Stimulated activated CD8-positive, alpha-beta memory T cell treated with anti-CD3 and anti-CD28 coated beads, Interleukin-15, amount 100 ng/mL, for 48 hours (primary cell): ENCODE measurements at places on chromosomes 12 and 14.

DNA sequence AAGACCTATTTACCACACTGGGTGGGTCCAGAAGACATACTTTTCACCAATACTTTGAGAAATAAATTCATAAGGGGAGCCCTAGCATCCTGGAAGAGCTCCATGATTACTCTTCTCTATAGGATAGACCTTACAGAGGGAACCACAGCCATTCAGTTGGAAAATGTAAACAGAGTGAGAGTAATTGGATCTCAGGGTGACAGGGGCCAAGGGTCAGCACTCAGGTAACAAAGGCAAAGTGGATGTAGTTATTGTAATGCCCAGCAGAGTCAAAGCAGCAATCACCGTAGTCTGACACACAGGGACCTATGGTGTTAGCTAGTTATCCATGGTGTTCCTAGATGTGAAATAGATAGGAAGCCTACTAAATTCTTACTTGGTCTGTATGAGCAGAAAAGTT is 10.8 kb upstream of the GTF2A1 start:
- DNase-seq: no peak

GRCh38 chr12:26813812-26814211 is 19.2 kb downstream of the ITPR2 start:
- no peak for DNase-seq

DNA sequence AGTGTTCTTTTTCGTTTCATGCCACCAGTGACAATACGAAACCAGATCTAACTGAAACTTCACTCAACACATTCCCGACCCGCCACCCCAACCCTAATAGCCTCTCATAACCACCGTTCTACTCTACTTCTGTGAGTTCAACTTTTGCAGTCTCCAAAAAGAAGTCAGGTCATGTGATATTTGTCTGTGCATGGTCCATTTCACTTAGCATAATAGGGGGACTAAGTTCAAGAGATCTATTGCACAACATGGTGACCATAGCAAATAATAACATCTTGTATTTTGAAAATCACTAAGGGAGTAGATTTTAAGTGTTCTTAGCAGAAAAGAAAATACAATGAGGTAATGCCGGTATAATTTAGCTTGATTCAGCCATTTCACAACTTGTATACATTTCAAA is 376.4 kb downstream of the DIO2 start:
- no peak for DNase-seq

GRCh38 chr14:50932156-50932555 is 12.1 kb downstream of the PYGL start:
- DNase-seq: no peak

GRCh38 chr14:65976761-65977404 is 509.3 kb upstream of the CCDC196 start:
- DNase-seq: no peak

GRCh38 chr14:79781882-79782281 is 429.4 kb downstream of the DIO2 start:
- no peak for DNase-seq
